ENCODE measurements at places on chromosomes 12 and 14. TPM values are rescaled to one million over a fixed set of nuclear protein-coding genes. Genes with fewer than 3 reads are reported as not detected.
A peak's percentile ranks its signal among the peaks of the same experiment; 100 is the strongest.

GRCh38 chr14:46490238-46490685 is 161.3 kb downstream of the RPL10L start:
- no peak for DNase-seq

DNA sequence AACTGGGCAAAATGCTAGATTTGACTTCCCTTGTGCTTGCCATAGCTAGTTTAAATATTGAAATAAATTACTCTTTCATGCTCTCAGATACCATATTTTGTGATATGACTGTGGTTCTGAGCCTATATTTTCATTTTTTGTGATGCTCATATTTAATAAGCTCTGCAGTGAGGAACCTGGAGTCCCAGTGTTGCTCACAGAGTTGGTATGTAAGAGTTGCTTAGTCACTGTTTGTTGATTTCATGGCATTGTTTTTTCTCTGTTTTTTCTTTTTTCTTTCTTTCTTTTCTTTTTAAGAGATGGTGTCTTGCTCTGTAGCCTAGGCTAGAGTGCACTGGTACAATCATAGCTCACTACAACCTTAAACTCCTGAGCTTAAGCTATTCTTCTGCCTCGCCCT is 750.5 kb upstream of the TMEM132C start:
- no peak for DNase-seq

GRCh38 chr12:15201456-15201855 is 19.8 kb downstream of the RERG start:
- DNase-seq, result no peak

DNA sequence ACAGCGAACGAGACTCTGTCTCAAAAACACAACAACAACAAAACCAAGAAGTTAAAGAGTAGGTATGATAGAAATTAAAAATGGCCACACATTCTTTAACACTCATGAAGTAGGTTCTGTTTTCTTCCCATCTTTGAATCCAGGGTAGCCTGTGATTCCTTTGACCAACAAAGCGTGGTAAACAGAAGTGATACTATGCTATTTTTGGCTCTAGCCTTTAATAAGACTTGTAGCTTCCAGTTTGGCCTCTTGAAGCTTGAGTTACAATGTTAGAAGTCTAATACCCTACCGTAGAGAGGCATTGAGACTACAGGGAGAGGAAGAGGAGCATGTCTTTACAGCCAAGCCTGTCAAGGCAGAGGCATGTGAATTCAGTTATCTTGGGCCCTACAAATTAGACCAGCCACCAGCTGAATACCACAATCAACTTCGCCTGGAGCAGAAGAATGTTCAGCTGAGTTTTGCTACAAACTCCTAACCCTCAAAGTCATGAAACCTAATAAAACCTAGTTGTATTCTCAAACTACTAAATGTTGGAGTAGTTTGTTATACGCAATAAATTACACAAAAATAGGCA is 4.9 kb upstream of the NEMF start:
- no peak for DNase-seq

DNA sequence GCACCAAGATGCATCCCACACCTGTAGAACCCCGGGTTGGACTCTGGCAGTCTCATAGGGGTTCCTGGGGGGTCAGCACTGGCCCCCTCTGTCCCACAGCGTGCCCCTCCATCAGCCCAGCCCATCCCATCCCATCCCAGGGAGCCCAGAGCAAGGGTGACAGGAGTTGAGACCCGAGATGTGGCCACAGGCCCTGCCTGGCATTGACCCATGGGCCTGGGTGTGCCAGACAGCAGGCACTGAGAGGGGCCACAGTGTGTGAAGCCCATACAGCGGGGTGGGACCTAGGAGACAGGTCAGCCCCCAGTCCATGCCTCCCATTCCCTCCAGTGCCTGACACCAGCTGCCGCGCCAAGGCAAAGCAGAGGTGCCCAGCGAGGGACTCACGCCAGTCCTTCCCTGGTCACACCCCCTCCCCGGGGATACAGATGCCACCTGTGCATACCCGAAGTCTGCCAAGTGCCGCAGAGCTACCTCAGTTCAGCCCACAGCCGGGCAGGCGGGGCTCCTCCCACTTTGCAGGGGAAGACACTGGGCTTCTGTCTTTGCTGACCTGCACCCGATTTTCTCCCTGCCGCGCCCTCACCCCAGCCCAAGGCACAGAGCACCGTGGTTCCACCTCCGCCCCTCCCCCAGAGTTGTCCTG is 50.4 kb downstream of the CYP46A1 start:
- DNase-seq, result no peak

DNA sequence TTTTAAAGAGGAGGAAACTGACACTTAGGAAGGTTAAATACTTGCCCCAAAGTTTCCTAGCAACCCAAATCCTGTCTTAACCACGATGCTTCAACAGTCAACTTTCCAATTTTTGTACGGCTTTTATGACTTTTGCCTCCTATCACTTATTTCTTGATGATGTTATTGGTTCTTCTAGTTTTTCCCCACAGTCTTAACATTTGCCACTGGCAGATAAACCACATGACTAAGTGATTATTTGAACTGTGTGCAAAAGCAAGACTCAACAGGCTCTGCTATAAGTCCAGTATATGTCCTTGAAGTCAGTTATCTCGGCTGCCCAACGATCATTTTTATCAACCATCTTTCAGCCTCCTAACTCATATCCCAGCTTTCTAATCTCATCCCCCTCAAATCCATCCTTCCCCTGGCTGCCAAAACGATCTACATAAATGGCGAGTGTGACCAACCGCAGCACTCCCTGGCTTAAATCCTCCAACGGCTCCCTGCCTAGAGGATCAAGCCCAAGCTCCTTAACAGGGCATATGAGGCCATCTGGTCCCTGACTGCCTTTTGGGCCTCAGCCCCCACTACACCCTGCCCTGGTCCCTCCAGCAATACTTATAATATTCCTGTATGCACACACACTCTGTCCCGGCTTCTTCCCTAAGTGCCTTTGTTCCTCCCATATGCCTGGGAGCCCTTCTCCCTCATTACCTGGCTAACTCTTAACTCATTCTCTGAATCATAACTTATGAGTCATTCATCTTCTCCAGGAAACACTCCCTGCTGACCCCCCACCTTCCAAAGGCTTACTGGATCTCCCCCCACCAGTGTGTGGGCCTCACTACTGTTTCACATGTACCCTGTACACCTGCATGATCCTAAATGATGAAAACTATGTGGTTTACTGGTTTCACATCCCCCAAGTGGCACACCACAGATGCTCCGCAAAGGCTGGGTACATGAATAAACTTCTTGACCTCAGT is 8.8 kb downstream of the VPS37B start:
- DNase-seq, result no peak

Gene CRIP1
- total RNA-seq, result 79.2 TPM

Gene USP44
- total RNA-seq, result 1.4 TPM

Gene TAS2R7
- not detected for total RNA-seq

GRCh38 chr14:58844544-58844943 is 206.8 kb downstream of the DACT1 start:
- no peak for DNase-seq

Gene APOF
- not detected for total RNA-seq

- DNase-seq, result no peak
Observed at GRCh38 chr14:33017016-33017415, 78.3 kb downstream of the NPAS3 start.

- DNase-seq, result no peak
Observed at GRCh38 chr14:95316821-95317220, 2.9 kb downstream of the CLMN start.

Gene PYGL
- 27.1 TPM for total RNA-seq

Gene BIN2
- total RNA-seq, result 2.1 TPM

DNA sequence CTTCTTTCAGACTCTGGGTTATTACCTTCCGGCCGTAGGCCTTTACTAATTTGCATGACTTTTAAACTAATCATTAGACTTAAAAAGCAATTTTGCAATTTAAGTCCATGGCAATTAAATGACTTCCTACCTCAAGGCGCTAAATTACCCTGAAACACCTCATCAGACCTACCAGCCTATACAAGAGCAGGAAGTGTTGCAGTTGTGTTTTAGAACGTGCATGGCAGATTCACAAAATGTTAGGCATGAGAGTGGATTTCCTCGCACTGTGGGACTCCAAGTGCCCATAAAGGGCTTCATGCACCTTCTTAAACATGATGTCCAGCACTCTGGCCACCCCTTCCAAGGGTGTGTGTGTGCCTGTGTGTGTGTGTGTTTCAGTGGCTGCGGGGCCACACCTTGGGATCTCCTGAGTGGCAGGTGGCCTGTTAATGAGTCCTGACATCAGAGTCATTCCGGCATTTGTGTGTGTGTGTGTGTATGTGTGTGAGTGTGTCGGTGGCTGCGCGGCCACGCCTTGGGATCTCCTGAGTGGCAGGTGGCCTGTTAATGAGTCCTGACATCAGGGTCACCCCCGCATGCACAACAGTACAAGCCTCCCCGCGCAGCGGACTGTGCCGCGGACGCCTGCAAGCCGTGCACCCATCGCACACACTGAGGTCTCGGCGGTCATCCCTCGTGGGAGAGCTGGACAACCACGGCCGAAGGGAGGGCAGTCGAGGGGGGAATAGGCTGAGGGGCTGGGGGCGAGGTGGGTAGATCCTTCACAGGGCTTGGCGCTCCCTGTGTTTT is 900 bp downstream of the C2CD5 start:
- DNase-seq, result no peak

DNA sequence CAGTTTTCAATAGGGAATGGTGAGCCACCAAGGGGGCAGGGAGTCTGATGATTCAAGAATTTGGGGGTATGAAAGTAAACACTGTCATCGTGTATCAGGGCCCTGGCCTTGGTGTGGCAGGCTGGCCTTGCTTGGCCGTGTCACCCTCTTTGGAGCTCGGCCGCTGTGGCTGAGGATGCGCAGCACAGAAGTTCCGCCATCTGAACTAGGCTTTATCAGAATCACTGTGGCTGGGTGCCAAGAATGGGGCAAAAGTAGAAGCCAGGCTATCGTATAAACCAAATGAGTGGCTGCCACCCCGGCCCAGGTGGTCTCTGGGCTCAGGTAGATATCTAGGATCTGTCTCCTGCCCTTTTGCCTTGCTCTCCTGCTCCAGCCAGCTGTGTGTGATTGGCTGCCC is 137.4 kb downstream of the PAPOLA start:
- peak; percentile 44 for DNase-seq

- no peak for DNase-seq
Observed at GRCh38 chr12:111213561-111213960, 155.3 kb downstream of the PHETA1 start.

Gene SDR9C7
- total RNA-seq, result not detected

DNA sequence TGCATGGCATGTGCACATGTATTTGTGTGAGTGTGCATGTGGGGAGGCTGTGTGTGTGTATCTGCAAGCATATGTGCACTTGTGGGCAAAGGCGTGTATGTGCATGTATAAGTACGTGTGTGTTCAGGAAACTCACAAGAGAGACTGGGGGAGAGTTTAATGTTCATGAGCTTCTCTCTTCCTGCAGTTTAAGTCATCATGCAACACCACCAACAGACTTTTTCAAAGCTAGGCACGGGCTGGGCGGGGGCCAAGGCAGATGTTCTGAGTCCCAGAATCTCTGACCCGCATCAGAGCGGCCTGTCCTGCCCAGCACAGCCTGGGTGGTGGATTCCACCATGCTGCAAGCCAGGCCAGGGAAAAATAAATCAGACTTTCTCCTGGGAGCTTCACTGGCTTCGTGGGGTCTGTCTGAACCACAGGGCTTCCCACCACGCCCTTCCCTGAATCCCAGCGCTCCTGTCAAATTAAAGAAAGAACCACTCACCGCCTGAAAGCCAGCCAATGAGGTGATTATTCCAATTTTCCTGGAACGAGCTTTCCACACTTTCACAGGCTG is 75.7 kb downstream of the PITPNM2 start:
- no peak for DNase-seq

GRCh38 chr14:42224053-42224888 is 617.6 kb downstream of the LRFN5 start:
- DNase-seq, result peak; percentile 67

DNA sequence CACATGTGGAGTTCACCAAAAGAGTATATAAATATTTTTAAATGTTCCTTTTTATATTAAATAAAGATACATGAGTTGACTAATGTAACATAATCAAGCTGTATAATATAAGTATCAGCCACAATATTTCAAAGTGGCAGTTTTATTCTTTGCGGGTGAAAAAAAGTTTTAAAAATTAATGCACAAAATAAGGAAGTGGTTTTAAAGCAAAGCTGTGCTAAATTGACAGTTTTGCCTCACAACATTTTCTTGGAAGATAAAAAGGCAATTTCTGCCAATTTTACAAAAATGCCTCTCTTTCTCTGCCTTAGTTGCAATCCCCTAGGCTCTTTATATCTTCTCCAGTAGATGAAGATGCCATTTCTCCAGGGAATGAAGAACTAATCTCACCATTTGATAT is 719.1 kb downstream of the C12orf50 start:
- DNase-seq, result no peak

DNA sequence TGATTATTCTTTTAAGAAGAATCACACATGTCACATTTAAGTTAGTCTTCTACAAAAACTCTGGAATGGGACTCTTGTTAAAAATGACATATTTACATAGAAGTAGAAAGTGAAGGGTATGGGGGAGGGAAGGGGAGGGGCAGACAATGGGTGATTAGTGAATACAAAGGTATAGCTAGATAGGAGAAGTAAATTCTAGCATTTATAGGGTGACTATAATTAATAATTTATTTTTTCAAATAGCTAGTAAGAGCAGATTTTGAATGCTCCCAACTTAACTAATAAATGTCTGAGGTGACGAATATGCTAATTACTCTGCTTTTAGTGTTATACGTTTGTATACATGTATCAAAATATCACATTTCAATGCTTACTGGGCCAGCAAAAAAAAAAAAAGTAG is 59.4 kb downstream of the BLTP3B start:
- DNase-seq, result no peak

DNA sequence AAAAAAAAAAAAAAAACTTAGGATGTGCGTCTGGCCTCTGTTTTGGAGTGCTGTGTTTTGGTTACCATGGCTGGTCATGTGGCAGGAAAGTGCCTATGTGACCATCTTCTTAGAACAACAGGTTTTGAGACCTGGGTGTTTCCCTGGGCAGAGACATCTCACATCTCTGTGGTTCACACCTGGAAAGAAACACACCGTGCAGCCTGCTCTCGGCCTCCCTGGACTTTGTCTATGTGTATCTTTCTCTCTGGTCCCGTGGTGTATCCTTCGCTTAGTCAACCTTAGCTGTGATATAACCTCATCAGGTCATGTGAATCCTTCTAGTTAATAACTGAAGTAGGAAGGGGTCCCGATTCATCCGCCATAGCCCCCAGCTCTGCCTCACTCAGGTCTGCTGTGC is 22.6 kb downstream of the ACADS start:
- DNase-seq, result no peak

DNA sequence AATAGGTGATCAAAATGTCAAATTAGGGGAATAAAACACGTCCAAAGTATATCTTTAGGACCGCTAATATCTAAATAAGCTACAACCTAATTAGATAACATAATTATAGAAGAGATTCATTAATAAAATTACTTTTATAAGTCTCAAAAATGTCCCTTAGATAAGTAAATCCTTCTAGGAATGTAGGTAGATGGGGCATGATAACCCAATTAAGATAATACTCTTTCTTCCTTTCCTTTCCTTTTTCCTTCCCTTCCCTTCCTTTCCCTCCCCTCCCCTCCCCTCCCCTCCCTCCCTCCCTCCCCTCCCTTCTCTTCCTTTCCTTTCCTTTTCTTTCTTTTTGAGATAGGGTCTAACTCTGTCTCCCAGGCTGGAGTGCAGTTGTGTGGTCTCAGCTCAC is 11.0 kb upstream of the SLC2A3 start:
- no peak for DNase-seq

GRCh38 chr12:4379405-4379804 is at the start of gene FGF23:
FGF23 (minus strand) TSS chr12:4379712; CDS start chr12:4379582, 130 bp downstream.
- no peak for DNase-seq

GRCh38 chr12:56121204-56121870 is 3.3 kb downstream of the ZC3H10 start:
- DNase-seq, result no peak

Gene CLEC1A
- total RNA-seq, result 0.93 TPM

All from right atrium auricular region (tissue), 2 donors.